Stimulated activated CD4-positive, alpha-beta T cell treated with anti-CD3 and anti-CD28 coated beads, TNF-alpha, amount 100 ng/mL, for 48 hours (primary cell): ENCODE measurements at places on chromosomes 5 and 9.

GRCh38 chr5:54844266-54844665, 141.1 kb downstream of the ESM1 start:
- DNase-seq, result no peak

DNA sequence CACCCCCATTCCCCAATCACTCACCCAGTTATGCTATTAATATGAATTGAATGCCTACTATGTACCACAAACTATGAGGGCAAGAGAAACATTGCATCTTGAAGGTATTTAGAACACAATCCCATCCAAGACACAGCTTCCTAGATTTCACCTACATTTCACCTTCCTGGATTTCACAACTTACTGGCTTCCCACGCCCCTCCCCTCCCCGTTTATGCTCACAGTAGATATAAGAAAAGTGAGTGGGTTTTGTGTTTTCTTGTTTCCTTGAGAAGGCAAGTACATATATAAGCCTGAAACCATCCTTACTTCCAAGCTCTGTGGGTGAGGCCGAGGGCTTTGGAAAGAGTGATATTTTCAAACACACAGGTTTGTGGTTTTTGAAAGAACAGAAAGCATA, 465.0 kb downstream of the BNC2 start:
- DNase-seq, result no peak

GRCh38 chr5:143065996-143066522, 295.9 kb downstream of the ARHGAP26 start:
- no peak for DNase-seq

DNA sequence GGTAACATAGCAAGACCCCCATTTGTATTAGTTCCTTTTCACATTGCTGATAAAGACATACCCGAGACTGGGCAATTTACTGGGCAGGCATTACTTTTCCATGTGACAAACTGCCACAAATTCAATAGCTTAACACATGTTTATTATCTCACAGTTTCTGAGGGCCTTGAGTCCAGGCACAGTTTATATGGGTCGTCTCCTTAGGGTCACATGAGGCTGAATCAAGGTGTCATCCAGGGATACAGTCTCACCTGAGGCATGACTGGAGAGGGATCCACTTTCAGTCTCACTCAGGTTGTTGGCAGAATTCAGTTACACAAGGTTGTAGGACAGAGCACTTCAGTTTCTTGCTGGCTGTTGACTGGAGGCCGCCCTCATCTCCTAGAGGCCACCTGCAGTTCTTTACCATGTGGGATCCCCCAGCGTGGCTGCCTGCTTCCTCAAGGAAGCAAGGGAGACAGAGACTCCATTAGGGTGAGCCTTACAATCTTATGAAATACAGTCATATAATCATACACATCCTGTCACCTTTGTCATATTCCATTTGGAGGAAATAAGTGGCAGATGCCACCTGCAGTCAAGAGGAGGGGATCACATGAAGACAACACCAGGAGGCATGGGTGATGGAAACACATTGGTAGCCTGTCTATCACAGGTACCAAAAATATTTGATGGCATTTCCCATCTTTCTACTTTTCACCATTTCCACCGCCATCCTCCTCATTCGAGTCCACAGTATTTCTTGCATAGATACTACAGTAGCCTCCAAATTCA, 15.1 kb upstream of the ERAP1 start:
- no peak for DNase-seq

- no peak for DNase-seq
Observed at GRCh38 chr5:139514486-139514856, 31.9 kb upstream of the STING1 start.
